ENCODE measurements at places on chromosomes 6 and 20.

- DNase-seq: no peak
Observed at GRCh38 chr6:128731249-128732165, 151.4 kb upstream of the LAMA2 start.

- no peak for DNase-seq
Observed at GRCh38 chr20:10671221-10671918, 2.4 kb downstream of the JAG1 start.

- DNase-seq: no peak
Observed at GRCh38 chr20:63123331-63123741, 92.6 kb downstream of the YTHDF1 start.

- peak; percentile 69 for DNase-seq
Observed at GRCh38 chr6:7267466-7268091, 45.4 kb downstream of the SSR1 start.

- DNase-seq: no peak
Observed at GRCh38 chr20:49287555-49288249, 9.8 kb upstream of the ZNFX1 start.

DNA sequence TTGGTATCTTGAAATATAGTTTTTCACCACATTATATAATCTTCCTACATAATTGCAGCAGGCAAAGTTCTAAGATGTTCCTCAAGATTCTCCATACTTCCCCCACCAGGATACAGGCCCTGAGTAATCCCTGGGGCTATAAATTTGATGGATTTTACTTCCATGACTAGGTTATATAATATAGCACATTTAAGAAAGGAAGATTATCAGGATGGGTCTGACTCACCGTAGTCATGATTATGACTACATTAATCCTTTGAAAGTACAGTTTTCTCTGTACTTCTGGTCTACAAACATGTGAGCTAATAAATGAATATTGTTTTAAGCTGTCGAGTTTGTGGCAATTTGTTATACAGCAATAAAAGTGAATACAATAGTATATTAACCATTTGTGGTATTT lies 122.5 kb downstream of the MACROD2 start:
- no peak for DNase-seq

GRCh38 chr20:37243937-37244571 lies 17.6 kb downstream of the GHRH start:
- no peak for DNase-seq

DNA sequence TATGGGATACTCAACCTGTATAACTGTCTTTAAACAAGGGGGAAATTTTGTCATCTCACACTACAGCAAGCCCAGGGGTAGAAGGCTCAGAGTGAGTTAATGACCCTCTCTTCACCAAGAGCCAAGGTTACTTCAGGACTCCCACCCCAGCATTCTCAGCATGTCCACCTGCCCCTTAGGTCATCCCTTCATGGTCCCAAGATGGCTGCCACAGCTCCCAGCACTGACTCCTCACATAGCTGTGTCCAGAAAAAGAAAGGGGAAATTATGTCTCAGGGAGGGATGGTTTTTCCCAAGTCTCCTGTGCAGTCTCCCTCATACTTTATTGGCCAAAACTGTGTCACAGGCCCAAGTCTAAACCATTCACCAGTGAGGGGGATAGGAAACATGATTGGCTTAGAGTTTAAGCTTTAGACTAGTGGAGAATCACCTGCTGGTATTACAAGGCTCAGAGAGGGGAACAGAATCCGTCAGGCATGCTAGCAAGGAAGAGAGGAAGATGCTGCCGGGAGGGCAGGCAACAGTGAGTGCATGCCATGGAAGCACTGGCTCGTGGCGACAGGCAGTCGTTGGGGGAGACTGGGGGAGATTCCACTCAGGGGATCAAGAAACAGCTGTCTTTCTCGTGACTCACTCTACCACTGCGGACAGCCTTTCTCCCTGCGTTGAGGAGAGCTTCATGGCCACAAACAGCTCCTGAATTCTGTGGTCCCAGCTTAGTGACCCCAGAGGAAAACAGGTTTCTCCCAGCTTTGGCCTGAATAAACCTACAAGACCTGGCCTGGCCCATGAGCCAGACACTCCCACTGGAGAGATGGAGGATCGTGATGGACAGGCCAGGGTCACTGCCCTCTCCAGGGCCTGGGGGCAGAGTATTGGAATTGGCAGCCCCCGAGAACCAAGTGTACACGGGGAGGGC lies 37.2 kb downstream of the HM13 start:
- DNase-seq: peak; percentile 90

- DNase-seq: no peak
Observed at GRCh38 chr6:53335224-53335994, 13.3 kb downstream of the ELOVL5 start.

- DNase-seq: no peak
Observed at GRCh38 chr6:167108278-167108677, 14.6 kb upstream of the CCR6 start.

DNA sequence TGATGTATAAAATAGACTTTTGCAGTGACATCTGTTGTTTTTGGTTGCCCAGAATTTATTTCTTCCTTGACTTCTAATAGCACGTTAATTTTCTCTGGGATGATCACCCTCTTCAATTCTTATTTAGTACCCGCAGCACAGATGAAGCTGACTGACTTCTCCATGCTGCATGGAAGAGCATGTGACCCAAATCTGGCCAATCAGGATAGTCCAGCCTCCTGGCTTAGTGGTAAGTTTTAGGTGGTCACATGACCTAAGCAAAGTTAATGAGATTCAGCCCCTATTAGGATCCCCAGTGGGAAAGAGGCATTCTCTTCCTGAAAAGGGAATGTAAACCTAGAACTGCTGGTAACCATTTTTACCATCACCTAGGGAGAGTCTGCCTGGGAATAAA lies 13.8 kb upstream of the SIRT5 start:
- DNase-seq: no peak

- no peak for DNase-seq
Observed at GRCh38 chr6:161091972-161092701, 100.6 kb downstream of the MAP3K4 start.

GRCh38 chr20:45055056-45055455 lies 45.9 kb downstream of the KCNS1 start:
- DNase-seq: no peak

DNA sequence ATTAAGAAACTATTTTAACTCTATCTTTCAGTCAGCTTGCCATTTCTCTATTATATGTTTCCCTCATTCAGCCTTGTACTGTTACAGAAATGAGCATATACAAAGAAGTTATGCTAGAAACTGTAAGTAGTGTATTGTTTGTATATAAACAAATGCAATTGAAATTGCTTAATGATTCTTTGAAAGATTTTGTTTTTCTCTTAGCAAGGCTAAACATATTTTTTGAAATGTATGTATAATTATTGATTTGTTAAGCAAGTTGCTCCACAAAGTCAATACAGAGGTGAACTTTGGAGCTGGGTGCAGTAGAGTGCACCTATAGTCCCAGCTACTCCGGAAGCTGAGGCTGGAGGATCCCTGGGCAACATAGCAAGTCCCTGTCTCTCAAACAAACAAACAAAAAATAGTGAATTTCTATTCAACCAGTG lies 253.6 kb downstream of the RNGTT start:
- DNase-seq: no peak

GRCh38 chr6:131040866-131041265 lies 22.2 kb downstream of the EPB41L2 start:
- DNase-seq: no peak

GRCh38 chr6:87078983-87079616 lies 15.8 kb downstream of the CGA start:
- peak; percentile 6 for DNase-seq

DNA sequence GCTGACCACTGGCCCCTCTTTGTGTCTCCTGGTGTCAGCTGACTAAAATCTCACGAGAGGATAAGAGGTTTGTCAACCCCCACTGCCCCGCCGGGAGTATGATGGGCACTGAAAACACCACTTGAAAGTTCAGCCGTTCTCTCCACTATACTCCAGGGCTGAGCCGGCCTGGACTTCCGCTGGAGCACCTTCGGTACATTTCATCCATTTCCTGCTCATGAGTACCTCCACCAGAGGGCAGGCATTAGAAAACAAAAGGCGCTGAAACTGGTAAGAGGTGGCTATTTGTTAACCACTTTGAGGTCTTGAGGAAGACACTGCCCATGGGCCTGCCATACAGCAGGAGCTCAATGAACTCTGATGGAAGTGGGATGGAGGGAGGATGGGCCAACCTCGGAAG lies 17.9 kb upstream of the ANKRD60 start:
- DNase-seq: no peak

DNA sequence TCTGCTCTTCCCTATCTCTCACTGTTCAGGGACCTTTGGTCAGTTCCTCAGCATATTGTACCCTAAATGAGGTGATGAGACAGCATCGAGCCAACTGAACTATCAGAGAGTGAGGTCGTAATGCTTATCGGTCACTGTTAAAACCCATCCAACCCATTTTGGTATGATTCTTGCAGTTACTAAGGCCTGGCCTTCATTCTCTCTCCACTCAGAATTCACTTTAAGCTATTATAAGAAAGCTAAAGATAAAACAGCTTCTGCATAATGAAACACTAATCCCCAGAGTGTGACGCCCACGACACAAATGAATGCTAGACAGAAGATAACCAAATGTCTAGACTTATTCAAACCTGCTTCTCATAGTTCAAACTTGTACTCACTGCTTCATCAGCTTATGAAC lies 175.8 kb downstream of the GMPR start:
- DNase-seq: no peak

- no peak for DNase-seq
Observed at GRCh38 chr6:51266604-51267003, 447.9 kb downstream of the TFAP2B start.

DNA sequence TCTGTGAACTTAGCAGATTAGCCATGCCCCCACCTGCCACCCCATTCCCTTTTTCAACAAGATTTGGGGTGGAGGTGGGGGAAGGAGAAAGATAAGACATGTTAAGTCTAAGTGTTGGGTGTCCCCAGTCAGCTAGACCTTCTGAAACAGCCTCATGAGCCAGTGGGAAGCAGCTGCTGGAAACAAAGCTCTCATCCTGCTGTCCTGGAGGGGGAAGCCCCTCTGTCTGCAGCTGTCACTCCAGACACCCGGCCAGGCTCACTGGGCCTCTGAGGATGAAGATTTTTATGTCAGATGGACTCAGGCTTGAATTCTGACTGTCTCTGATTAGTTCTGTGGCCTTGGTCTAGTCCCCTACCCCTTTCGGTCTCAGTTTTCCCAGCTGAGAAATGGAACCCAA lies 1.1 kb downstream of the BPIFB3 start:
- DNase-seq: no peak

- no peak for DNase-seq
Observed at GRCh38 chr6:112332274-112332673, 14.9 kb upstream of the RFPL4B start.
